ENCODE measurements at places on chromosomes 5 and 9.

- no peak for DNase-seq
- no peaks in the 10 kb centered on the region for H3K36me3 ChIP-seq
- no peak overlapping the region for H3K4me3 ChIP-seq
Measured at GRCh38 chr9:31255211-31255610, 1129.2 kb upstream of the ACO1 start.

DNA sequence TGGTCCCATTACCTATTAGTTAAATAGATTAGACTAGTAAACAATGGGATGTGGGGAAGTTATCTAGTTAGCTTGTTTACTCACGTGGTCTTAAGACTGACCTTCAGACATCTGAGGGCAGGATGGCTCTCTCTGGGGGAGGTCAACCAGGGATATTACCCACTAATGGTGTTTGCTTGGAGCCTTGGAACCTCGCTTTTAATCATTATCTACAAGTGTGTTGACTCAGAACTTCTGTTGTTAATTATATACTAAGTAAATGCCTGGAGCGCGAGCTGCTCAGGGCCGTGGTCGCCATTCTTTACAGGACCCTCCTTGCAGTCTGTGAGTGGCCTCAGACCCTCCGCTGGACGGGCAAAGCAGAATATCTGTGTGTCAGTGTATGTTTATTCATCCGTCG is 48.5 kb upstream of the ZNF354A start:
- H3K27me3 ChIP-seq, result no peaks in the 10 kb centered on the region
- no peak overlapping the region for H3K4me3 ChIP-seq
- H3K27ac ChIP-seq, result no peak overlapping the region
- H3K36me3 ChIP-seq, result no peaks in the 10 kb centered on the region

DNA sequence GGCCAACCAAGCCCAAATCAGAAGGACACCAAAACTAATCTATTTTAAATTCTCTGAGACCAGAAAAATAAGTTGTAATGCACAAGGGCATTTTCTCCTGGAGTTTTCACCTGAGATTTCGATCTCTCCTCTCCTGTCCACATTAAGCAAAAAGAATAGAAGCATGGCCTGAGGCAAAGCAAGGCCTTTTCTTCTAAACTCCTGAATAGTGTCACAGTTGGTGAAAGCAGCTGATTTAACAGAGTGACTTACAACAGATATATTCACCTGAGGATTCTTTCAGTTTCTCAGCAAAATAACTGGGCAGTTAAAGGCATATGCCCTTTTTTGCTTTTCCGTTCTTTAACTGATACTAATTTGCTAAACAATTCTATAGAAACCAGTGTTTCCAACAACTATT is 547.7 kb downstream of the EFNA5 start:
- no peak overlapping the region for H3K4me3 ChIP-seq
- no peaks in the 10 kb centered on the region for H3K27me3 ChIP-seq
- H3K27ac ChIP-seq, result no peak overlapping the region
- DNase-seq, result no peak

DNA sequence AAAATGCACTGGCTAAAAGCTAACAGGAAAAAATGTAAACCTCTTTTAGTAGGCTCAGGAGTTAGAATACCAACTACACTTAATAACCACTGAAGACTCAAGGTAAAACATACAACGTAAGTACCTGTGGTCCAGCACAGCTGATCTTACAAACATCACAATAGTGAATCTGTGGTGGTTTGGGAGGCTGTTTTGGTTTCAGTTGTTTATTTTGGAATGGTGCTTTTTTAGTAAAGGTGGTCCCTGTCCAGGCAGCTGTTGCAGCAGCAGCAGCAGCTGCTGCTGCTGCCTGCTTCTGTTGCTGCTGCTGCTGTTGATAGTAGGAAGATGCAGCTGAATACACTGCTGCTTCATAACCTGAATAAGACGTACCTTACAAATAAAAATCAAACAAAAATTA is 37.9 kb downstream of the ZFR start:
- H3K36me3 ChIP-seq, result no peaks in the 10 kb centered on the region
- H3K27me3 ChIP-seq, result no peaks in the 10 kb centered on the region
- no peak overlapping the region for H3K27ac ChIP-seq
- no peak overlapping the region for H3K4me3 ChIP-seq
- DNase-seq, result no peak

DNA sequence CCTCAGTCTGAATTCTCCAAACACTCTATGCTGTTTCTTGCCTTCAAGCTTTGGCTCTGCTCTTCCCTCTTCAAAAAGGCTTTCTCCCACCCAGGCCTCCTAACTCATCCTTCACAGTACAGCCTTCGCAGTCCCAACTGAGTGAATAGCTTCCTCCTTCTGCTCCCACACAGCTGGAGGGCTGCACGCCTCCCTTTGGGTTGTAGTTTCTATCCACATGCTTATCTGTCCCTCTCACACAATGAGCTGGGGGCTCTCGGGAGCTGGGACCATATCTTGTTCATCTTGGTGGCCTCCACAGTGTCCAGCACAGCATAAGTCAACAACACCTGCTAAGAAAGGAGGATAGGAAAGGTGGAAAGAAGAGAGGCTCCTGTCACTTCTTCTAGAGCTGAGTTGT is 69.5 kb upstream of the XPA start:
- H3K36me3 ChIP-seq, result no peaks in the 10 kb centered on the region
- no peak overlapping the region for H3K27ac ChIP-seq
- no peak for DNase-seq
- no peak overlapping the region for H3K4me3 ChIP-seq
- H3K4me1 ChIP-seq, result no peaks in the 10 kb centered on the region

GRCh38 chr5:19264821-19265220 is 723.2 kb downstream of the CDH18 start:
- no peak overlapping the region for H3K4me3 ChIP-seq
- H3K27ac ChIP-seq, result no peak overlapping the region
- no peaks in the 10 kb centered on the region for H3K27me3 ChIP-seq
- H3K4me1 ChIP-seq, result no peaks in the 10 kb centered on the region

- DNase-seq, result no peak
- H3K27ac ChIP-seq, result no peak overlapping the region
- no peaks in the 10 kb centered on the region for H3K4me1 ChIP-seq
- no peak overlapping the region for H3K4me3 ChIP-seq
- H3K36me3 ChIP-seq, result no peaks in the 10 kb centered on the region
Measured at GRCh38 chr9:20788526-20789451, 104.7 kb downstream of the FOCAD start.

DNA sequence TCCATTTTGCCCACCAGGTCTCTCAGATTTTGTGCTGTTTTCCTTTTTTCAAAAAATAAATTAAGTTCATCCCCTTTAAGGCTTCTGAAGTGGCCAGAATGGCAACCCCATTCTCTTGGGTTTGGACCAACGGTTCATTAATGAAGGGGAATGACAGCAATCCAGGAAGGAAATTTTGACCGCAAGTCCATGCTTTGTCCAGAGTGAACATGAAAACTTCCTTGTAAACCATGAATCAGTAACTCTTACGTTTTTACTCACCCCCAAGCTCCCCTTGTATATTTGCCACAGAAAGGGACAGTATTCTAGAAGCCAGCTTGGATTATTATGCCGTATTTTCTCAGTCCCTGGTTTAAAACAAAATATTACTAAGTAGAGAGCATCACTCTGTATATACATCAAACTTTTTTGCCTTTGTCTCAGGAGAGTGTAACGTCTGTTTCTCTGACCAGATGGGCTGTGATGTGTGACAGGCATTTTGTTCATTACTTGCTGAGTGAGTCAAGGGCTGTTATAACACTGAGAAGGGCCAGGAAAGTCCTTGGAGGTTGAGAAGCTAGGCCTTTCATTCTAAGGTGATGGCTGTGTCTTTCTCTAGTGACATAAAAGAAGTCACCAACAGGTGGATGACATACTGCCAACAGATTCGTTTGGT is 148.2 kb downstream of the SMARCA2 start:
- H3K4me1 ChIP-seq, result peaks cover 4% of the 10 kb centered on the region
- no peaks in the 10 kb centered on the region for H3K27me3 ChIP-seq
- peaks cover 10% of the 10 kb centered on the region for H3K36me3 ChIP-seq
- H3K27ac ChIP-seq, result no peak overlapping the region

DNA sequence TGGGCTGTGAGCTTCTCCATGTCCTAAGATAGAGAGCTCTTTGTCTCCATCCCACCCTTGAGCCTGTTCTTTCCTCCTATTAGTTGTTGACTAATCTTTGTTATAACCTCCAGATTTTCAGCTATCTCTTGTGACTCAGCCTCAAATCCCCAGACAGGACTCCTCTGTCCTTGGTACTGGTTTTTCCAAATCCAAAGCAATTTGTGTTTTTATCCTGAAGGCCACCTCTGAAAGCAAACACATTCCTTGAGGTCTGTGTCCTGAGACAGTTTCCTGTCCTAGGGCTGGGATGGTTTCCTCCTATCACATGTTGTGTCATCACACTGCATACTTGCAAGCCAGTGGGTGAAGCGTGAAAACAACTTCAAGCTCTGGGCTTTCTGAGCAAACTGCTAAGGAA is 8.5 kb downstream of the TNC start:
- H3K36me3 ChIP-seq, result no peaks in the 10 kb centered on the region
- no peak overlapping the region for H3K4me3 ChIP-seq
- peak overlapping the region; percentile 83 for H3K27ac ChIP-seq
- DNase-seq, result no peak
